ENCODE measurements at places on chromosomes 4 and X.

- DNase-seq = no peak
Observed at GRCh38 chr4:142128529-142128928, 492.1 kb downstream of the IL15 start.

GRCh38 chr4:94870146-94870545 lies 112.4 kb downstream of the BMPR1B start:
- DNase-seq = no peak

DNA sequence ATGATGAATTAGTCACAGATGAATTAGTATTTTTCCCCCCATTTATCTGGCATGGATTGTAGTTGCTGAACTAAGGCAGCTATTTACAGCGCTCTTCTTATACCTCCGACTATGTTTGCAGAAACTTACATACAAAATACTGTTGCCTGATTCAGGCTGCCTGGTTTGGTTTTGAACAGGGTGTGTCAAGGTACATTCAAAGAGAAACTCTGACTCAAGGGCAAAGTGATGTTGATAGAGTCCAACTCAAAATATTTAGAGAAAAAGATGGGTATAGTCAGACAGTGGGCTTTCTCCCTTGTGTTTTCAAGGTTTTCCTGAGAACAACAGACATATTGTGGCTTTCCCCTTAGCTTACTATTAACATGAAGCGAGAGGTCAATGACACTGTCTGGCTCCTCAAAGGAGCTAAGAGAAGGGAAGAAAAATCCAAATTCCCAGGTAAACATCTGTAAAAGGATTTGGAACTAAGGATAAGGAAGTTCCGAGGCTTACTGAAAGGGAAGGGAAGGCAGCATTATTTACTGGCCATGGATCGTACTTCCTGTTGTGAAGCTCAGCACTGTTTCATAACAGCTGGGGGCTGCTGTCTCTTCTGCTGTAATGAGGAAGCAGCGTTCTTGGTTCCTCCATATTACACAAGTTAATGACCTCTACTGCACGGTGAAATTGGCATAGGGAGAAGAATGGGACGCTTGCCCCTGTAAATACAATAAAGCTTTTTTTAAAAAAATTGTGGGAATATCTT lies 30.9 kb downstream of the FAM9C start:
- DNase-seq = no peak

GRCh38 chrX:42975906-42976305 lies 197.9 kb upstream of the PPP1R2C start:
- DNase-seq = no peak

DNA sequence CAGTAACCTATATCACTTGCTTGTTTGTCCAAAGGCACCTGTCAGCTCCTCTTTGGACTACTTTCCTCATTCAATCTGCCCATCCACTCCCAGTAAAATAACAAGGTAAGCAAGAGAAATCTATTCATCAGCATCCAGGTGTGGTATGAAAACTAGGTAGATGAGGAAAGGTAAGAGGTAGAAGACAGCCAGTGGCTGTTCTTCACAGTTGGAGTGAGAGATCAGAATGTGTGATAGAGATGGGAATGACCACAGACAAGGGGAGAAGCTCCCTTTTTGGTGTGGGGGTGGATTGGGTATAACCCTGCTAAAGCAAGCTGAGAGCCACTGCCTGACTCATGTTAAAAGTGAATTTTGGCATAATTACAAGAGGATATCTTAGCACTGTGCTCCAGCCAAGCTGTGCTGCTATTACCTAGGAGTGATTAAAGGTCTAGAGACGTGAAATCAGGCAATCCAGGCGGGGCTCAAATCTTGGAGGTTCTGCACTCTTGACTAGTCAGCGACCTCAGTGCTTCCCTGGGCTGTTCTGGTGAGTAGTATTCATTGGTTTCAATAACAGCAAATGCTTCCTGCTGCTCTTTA lies 28.1 kb upstream of the RASL11B start:
- no peak for DNase-seq

DNA sequence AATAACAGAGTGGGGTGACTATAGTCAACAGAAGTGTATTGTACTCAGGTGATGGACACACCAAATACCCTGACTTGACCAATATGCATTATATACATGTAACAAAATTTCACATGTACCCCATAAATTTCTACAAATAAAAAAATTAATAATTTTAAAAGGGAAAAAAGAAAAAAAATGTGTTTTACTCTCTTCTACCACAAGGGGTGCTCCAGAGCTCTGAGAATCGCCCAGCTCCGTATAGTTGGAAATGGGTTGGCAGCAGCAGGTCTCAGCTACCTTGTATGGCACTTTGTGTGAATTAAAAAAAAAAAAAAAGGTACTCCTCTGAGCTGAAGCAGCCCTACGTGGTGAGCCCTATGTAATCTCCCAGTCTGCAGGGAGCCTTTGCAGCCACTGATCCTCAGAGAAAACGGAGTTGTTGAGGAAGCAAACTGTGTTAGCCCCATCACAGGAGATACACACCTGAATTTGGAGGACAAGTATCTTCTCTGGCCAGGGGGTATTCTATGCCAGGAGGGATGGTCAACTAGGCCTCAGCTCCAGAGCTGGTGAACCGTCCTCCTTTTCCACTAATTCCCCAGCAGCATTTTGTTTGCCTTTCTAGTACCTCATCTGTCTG lies 17.2 kb upstream of the POLA1 start:
- no peak for DNase-seq

DNA sequence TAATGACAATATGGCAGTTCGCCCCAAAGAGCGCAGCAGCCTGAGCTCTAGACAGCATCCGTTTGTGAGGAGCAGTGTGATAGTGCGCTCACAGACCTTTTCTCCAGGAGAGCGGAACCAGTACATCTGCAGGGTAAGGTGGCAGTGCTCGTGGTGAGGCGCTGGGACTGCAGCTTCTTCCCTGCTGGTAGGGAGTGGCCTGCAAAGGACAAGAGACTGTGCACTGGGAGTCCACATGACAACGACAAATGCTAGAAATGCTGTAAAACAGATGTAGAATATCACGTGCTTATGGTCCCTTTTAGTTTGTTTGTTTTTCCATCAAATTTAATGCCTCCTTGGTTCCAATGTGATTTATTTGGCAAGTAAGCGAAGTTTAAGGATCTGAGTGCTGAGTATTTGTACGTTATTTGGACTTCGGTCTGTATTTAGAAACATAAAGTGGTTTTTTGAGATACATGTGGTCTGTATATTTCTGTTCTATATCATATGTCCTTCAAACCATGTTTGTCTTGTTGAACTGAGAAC lies 35.8 kb downstream of the CLDN22 start:
- no peak for DNase-seq

DNA sequence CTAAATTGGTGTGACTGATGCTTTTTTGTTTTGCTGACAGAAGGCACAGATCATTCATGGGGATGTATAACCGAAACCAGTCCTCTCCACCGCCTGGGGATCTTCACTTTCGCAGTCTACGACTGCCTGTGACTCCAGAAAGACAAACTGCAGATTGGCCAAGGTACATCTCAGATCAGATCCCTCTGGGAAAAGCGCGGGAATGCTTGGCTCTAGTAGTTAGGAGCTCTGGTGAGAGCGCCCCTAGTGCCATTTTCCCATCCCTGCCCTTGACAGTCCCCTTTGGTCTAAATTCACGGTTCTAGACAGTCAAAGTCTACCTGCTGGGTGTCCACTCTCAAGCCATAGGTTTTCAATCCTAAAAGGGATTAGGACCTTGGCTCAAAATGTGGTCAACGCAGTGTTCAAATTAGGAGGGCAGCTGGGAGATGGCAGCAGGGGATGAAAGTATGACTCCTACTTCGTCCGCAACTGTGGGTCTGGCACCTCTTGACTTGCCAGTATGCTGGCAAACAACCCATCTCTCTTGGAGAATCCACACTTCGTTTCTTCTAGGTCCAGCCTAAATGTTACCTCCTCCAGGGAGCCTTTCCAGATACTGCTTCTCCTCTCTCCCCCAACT lies 6.9 kb upstream of the HAND2 start:
- no peak for DNase-seq

DNA sequence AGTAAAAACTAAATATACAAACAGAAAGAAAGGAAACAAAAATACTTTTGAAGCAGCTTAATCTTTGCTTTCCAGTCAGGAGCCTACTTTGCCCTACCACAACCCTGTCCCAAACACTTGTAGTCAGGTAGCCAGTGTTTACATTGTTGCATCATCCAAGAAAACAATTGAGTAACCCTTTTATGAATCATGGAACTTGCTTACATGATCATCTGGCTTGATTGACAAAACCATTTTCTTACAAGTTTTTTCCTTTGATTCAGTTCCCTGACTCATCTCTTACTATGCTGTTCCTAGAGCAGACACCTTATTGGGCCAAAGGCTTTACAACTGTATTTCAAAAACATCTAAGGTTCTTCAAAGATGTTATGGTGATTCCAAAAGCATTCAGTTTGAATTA lies 740.1 kb downstream of the KLHL13 start:
- DNase-seq = no peak

All from lower lobe of right lung (tissue), 2 donors.